ENCODE measurements at places on chromosomes 6 and 20. TPM values are rescaled to one million over a fixed set of nuclear protein-coding genes. Genes with fewer than 3 reads are reported as not detected.

Gene MDFI
- total RNA-seq: not detected

Gene SLC22A16
- 0.18 TPM for total RNA-seq

Gene WFDC5
- not detected for total RNA-seq

Gene TGM6
- not detected for total RNA-seq

Gene OR12D3
- total RNA-seq: not detected

Gene CDC25B
- 404 TPM for total RNA-seq

Gene GPR6
- not detected for total RNA-seq

Gene DCDC2
- not detected for total RNA-seq

Gene PLCB1
- total RNA-seq: 0.18 TPM

Gene LY6G6C
- 0.25 TPM for total RNA-seq

Gene ZDHHC14
- total RNA-seq: 6.8 TPM

Gene IFNGR1
- total RNA-seq: 22.5 TPM

Gene POU5F1
- total RNA-seq: not detected

Data from T-helper 2 cell treated with Interferon-gamma antibody and Interleukin-4, amounts not matched to agents 100 ng/mL and 5 ng/mL, for 36 hours (primary cell).